ENCODE measurements at places on chromosomes 5 and 9. TPM values are rescaled to one million over a fixed set of nuclear protein-coding genes. Genes with fewer than 3 reads are reported as not detected.
A peak's percentile ranks its signal among the peaks of the same experiment; 100 is the strongest.

Gene PCSK1
- 8.7 TPM for total RNA-seq

DNA sequence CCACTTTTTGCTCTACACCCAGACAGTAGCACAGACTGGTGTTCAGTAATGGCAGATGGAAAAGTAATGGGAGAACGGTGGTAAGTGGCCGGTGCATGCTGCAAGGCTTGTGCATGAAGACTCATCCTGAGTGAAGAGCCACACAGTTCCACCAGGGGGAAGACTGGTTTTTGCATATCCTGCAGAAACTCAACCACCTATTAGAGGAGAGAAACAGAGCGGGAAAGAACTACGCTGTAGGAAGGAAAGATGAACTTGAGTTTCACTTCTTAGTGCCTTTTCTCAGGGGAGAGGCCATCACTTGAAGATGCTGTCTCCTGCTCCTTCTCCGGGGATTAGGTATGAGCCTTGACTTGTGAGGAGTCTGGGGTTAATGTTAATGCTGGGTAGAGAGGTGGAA is 9.4 kb upstream of the PRSS3 start:
- no peak for DNase-seq

Gene FANCC
- 14.0 TPM for total RNA-seq

- DNase-seq: peak; percentile 32
Observed at GRCh38 chr9:130411566-130411915, 33.2 kb upstream of the ASS1 start.

Data from endothelial cell of umbilical vein (primary cell).